ENCODE measurements at places on chromosomes 13 and 19.

GRCh38 chr13:59658027-59658737 is 505.5 kb downstream of the DIAPH3 start:
- DNase-seq = no peak

- DNase-seq = no peak
These were observed 568 bp downstream of the FUZ start for GRCh38 chr19:49812452-49812996.

- DNase-seq = peak; percentile 87
These were observed 19.7 kb downstream of the RFX1 start for GRCh38 chr19:13986348-13986904.

- DNase-seq = no peak
These were observed 147.5 kb upstream of the OBI1 start for GRCh38 chr13:78806457-78806856.

DNA sequence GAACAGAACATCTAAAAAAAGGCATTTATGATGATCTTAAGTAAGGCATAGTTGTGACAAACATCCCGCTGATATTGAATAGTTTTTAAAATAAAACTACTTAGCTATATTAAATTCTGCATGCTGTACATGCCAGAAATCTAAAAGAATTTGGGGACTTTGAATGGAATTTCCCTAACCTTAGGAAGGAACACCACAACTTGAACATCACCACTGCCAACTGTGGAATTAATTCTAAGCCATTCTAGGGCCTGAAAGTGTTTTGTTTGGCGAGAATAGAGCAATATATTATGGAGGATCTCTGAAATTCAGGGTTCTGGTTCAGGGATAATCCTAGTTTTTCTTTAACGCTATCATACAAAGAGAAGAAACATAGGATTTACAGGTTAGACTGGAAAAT is 17.8 kb upstream of the LATS2 start:
- DNase-seq = no peak

- DNase-seq = no peak
These were observed 288.5 kb downstream of the NALCN start for GRCh38 chr13:101127741-101128353.

DNA sequence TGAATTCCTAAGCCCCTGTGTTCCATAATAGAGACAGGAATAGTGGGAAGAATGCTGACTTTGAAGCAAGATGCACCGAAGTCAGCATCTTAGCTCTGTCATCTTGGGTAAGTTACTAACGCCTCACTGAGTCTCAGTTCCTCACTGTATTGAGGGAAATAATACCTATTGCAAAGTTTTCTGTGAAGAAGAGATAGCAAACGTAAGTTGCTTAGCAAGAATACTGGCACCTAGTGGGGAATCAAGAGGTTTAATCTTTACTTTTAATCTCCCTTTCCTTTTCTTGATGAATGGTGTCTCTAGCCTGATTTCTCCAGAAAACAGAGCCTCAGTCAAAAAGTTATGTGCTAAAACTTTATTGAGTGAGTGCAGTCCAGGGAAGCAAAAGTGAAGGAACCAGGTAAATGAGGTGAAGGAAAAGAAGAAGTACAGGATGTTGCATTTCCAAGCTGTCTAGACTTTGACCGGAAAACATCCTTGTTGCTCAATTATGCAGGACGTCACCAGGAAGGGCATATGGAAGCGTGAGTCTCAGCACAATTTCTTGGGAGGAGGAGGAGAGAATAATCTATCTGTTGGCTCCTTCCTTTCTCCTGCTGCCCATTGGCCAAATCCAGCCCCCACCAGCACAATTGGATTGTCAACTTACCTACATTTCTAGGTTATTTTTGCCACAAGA is 210.0 kb downstream of the B3GLCT start:
- DNase-seq = peak; percentile 20

DNA sequence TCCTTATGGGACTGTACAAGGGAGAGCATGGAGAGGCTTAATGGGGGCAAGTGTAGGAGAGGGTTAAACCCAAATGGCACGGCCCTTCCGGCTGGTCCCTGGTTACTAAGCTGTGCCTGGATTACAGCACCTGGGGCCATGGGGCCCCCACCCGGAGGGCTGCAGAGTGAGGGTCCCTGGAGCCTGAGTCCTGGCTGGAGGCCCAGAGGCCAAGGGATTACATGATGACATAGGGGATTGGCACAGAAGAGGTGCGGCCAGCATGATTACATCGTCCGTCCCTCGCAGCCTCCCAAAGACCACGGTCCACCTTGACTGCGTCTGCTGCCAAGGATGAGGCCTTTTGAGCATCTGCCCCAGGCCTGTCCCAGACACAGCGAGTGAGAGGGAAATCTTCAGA is 149.4 kb downstream of the URI1 start:
- DNase-seq = no peak

- peak; percentile 91 for DNase-seq
These were observed 8.5 kb upstream of the LILRB3 start for GRCh38 chr19:54231077-54231931.

DNA sequence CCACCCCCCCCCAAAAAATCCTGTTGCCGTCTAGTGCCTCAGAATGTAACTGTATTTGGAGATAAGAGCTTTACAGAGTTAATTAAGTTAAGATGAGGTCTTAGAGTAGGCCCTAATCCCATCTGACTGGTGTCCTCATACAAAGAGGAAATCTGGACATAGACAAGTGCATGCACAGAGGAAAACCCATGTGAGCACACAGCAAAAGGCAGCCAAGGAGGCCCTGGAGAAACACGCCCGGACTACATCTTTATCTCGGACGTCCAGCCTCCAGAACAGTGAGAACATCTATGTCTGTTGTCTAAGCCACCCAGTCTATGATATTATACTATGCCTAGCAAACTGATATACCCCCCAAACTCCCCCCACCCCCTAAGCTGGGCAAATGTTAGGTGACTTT is 193.8 kb downstream of the KATNAL1 start:
- no peak for DNase-seq

DNA sequence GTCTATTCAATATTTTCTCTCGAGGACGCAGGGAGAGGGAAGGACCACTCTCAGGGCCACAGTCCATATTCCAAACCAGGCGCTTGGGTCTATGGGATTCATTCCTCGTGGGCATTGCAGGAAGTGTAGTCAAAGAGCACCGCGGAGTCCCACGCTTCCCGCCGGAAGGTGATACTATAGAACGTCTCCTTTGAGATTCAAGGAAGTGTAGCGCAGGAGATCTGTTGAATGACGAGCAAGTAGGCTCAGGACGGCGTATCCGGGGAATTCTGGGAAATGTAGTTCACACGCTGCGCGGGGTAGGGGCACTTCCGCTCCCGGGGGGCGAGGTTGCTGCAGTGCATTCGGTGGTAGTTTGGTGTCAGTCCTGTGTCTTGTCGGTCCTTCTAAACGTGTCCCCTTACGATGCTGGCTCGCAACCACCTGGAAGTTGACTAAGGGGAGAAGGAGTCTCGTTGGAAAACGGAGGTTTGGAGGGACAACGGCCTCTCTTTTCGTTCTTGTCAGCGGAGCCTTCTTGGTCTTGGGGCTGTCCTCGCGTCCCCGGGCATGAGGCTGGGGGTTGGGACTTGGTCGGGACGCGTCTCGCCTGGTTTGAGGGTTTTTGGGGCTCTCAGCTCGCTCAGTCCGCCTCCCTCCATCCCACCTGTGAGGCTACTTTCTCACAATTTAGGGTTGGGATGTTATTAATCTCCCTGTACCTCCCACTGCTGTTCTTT is at the start of gene ZNF284:
Gene ZNF284, plus strand, starts transcription at position 336 of the 719 bp plus-strand sequence. CDS start 4,231 bp downstream, outside the sequence.
- DNase-seq = peak; percentile 95

DNA sequence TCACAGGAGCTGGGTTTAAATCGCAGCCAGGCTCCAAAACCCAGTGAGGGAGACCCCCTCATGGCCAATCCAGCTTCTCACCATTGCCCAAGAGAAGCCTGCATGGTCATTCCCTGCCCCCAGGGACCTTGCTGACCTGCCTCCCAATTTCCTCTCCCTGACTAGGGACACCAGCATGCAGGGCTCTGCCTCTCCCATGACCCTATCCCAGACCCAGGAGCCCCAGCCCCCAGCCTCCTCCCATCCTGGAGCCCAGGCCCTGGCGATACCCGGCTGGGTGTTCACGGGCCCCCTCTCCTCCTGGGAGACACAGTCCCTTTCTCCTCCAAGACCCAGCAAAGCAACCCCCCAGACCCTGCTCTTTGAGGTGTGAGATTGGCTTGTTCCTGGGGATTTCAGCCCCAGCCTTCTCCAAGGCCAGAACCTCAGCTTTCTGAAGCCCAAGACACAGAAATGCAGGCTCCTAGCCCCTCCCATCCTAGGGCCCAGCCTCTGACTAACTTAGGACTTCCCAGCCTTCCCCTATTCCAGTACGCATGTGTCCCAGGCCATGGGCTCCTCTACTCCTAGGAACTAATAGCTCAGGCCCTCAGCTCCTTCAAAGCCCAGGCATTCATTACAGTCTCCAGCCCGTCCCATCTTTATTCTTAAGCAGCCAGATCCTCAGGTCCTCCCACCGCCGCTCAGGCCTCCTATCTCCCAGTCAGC is 1.1 kb downstream of the GYS1 start:
- DNase-seq = peak; percentile 78

- DNase-seq = no peak
These were observed 1.5 kb downstream of the CCDC106 start for GRCh38 chr19:55649268-55650125.

- peak; percentile 28 for DNase-seq
These were observed 11.6 kb downstream of the NFILZ start for GRCh38 chr19:8641908-8642547.

- DNase-seq = no peak
These were observed 110.6 kb downstream of the STARD13 start for GRCh38 chr13:33174931-33175330.

- no peak for DNase-seq
These were observed 17.8 kb upstream of the CABP5 start for GRCh38 chr19:48061401-48062344.

GRCh38 chr19:16288544-16288943 is 36.1 kb upstream of the KLF2 start:
- no peak for DNase-seq

DNA sequence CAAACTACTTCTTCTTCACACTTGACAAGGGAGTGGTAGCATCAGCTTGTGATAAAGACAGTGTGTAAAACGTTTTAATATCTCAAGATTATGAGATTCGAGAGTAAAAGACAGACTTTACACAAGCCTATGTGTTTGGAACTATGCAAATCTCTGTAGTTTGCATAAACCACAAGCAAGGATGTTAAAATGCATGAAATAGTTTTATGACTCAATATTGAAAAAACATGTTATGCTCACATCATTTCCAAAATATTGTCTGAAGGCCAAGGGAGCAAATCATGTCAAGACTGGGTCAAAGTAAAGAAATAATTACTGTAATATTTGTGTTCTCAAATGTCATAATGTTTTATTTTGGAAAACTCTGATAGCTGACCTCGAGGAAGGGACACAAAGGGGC is 316.8 kb upstream of the KLF12 start:
- peak; percentile 49 for DNase-seq

DNA sequence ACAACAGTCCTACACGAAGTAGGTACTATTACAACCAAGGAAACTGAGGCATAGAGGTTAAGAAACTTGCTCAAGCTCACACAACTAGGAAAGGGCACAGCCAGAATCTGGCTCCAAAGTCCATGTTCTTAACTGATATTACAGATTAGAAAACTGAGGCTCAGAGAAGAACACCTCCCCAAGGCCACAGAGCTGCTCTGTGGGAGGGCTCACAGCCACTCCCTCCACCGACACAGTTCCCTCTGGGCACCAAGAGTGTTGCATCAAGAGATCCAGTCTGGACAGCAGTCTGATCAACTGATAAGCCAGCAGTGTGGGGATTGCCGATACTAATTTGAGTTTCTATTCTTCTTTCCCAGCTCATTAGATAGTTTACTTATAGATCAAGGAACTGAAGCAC is 29.5 kb downstream of the SLC15A1 start:
- DNase-seq = no peak

DNA sequence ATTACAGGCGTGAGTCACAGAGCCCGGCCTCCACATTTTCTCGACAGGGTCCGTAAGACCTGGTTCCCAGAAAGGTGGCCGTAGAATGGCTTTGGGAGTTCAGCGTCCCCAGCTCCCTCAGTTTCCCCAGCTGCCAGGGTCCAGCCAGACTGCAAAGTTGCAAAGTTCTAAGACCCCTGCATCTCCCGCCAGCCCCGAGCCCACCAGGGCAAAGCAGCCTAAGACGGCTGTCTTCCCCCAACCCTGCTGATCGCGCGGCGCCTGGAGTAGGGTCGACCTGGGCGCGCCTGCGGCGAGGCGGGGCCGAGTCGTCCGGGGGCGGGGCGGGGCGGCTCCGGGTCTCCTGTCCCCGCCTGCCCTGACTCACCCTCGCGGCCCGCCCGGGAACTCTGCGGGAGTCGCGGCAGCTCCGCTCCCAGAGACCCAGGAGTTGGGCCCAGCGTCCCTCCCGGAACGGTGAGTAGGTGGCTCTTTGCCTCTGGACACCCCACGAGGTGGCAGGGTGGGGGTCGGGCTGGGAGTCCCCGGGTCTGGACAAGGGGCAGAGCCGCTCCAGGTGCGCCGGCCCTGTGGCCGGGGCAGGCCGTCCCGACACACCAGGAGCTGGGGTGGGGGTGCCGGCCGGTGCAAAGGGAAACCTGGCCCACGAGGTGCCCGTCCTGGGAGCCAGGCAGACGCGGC is at the start of gene LRRC8E:
Gene LRRC8E, plus strand, starts transcription at position 366 of the 681 bp plus-strand sequence. CDS start 7,094 bp downstream, outside the sequence.
- DNase-seq = peak; percentile 58

- DNase-seq = no peak
These were observed 14.2 kb downstream of the KCNC3 start for GRCh38 chr19:50314724-50315708.

GRCh38 chr13:60369242-60369641 is 27.8 kb upstream of the TDRD3 start:
- DNase-seq = no peak

DNA sequence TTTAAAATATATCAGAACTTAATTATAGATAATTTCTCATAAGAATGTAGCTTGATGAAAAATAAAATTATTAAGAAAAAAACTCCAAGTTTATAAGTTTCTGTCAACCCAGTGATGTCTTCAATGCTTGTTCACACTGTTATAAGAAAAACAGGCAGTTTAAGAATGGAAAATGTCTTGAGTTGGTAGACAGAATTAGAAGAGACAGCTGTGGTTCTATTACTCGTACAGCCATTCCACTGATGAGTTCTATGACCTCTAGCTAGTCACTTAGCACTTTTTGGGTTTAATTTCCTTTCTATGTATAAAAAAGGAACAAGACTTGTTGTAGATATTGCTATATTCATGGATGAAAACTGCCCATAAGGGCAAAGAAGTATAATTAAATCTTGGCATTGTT is 1013.1 kb upstream of the ATXN8OS start:
- DNase-seq = no peak

- DNase-seq = no peak
These were observed 70.1 kb downstream of the LRRC63 start for GRCh38 chr13:46281779-46282178.

- DNase-seq = no peak
These were observed 11.5 kb upstream of the GAS6 start for GRCh38 chr13:113875429-113875815.

GRCh38 chr19:13150187-13150930 is at the start of the genes IER2 and STX10:
TSS of gene IER2 (plus strand) at chr19:13150411. CDS start at chr19:13153187, 2,776 bp downstream.
TSS of gene STX10 (minus strand) at chr19:13150375. CDS start at chr19:13150173, 202 bp downstream.
- DNase-seq = peak; percentile 99

DNA sequence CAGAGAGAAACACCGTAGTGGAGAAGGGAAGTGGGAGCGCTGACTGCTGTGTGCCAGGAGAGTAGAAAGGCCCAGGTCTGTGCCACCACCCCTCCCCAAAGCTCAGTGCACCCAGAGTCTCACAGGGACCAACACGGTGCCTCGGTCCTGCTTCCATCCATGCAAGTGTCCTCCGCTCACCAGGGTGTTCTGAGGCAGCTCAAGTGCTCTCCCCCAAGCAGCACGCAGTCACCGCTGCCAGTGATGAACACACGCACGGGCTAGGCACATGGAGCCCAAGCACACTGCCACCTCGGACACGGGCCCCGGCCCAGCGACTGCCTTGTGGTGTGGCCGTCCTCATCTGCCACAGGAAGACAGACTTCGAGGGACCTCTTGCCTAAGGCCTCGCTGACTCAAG is 10.5 kb downstream of the POP4 start:
- DNase-seq = no peak

GRCh38 chr19:41144403-41144802 is 30.2 kb downstream of the CYP2F1 start:
- DNase-seq = peak; percentile 87

Data from foreskin fibroblast (primary cell).